Stimulated activated naive CD4-positive, alpha-beta T cell (primary cell): ENCODE measurements at places on chromosomes 2 and 18.

GRCh38 chr2:220270481-220271070 is 643.1 kb downstream of the SLC4A3 start:
- no peak for DNase-seq

GRCh38 chr2:60260639-60261296 is 292.7 kb downstream of the BCL11A start:
- no peak for DNase-seq

- DNase-seq: no peak
These were observed 1.9 kb downstream of the CYP26B1 start for GRCh38 chr2:72145658-72146329.

- no peak for DNase-seq
These were observed 31.8 kb upstream of the TMEM131 start for GRCh38 chr2:98027538-98027937.

- no peak for DNase-seq
These were observed 149.6 kb downstream of the MYT1L start for GRCh38 chr2:2181493-2181892.

DNA sequence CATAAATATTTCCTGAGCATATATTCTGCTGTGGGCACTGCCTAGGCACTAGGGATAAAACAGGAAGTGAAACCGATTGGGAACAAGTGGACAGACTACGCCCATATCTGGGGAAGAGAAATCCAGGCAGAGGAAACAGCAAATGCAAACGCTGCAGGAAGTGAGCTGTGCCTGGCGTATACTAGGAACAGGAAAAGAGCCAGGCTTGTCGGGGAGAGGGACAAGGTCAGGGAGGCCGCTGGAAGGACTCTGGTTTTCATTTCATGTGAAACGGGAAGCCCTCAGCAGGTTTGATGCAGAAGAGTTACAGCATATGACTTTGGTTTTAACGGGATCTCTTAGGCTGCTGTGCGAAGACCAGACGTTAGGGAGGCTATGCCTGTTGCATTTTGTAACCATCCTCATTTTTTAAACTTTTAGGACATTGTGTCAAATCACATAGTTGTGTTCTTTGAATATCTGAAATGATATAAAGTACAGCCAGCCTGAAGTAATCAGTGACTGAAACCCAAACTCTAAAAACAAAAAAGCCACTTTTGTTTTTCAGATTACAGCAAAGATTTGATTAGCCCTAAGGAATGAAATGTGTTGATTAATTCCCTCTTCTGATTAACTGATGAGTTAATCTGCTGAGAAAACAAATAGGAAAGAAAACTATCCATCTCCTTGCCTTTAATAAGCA is 110.2 kb upstream of the PIEZO2 start:
- no peak for DNase-seq

- no peak for DNase-seq
These were observed 94.4 kb upstream of the RBBP8 start for GRCh38 chr18:22838639-22839277.

DNA sequence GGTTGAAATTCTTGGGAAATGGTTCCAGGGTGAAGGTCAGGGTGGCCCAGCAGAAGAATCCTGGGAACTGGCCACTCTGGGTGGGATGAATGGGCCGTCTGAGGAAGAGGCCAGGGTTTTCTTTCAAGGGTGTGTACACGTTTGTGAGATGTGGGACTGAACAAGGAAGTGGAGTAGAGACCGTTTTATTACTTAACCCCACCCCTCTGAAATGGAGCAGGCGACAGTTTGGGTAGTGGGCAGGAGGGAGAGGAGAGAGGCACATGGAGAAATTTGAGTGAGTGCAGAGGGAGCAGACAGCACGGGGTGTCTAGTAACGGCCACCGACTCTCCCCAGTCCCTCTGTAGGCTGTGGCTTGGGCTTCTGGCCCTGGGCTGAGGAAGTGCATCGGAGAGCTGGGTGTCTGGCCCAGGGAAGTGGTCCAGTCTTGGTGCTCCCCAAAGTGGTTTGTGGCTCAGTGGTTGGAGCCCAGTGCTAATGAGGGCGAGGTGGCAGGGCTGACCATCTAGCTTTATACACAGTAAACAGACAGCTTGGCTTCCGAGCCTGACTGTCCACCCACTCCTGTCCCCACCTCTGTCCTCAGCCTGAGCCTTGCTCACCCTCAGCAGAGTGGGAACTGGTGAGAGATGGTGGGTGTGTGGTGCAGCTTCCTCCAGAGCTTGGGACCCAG is 135.3 kb downstream of the DYSF start:
- DNase-seq: no peak

- DNase-seq: no peak
These were observed 433.1 kb upstream of the HS6ST1 start for GRCh38 chr2:128751746-128752145.

GRCh38 chr2:170587117-170587516 is 128.0 kb upstream of the SP5 start:
- no peak for DNase-seq

- DNase-seq: no peak
These were observed 126.7 kb upstream of the COPS8 start for GRCh38 chr2:236959036-236959435.

- DNase-seq: no peak
These were observed 16.5 kb downstream of the CNRIP1 start for GRCh38 chr2:68303033-68303901.

- no peak for DNase-seq
These were observed 242.6 kb upstream of the RAB12 start for GRCh38 chr18:8366656-8367055.

- DNase-seq: no peak
These were observed 69.0 kb upstream of the DDX18 start for GRCh38 chr2:117745537-117745936.

- DNase-seq: no peak
These were observed 13.3 kb upstream of the FAP start for GRCh38 chr2:162256591-162256991.

DNA sequence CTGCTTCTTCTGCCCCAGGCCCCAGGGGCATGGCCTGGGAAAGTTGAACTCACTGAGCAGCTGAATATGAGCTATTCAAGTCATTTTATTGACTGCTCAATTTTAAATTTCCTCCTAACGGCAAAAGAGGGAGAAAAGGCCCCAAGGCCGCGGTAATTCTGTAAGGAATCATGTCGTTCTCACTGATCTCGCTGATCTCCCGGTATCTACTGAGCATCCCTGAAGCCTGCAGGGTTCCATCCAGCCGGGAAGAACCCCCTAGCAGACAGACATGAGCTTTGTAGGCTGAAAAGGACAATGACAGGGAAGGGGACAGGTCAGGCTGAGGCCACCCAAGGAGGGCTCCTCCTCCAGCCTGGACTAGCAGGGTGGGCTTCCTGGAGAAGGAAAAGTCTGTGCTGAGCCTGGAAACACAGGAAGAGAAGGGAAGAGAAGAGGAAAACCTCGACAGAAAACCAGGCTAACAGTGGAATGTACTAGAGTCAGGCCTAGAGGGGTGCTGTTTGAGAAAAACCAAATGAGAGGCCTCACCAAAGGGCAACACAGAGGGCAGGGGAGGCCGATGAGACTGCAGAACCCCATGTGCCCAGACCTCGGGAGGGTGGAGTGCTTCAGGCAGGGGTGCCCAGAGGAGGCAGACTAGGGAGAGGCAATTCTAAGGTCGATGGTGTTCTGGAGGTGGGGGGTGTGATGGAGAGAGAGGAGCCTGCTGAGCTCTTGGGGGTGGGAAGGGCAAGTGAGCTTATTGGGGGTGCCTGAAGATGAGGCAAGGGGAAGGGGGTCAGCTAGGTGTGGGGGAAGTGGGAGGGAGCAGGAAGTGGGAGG is 2.9 kb upstream of the NPPC start:
- DNase-seq: no peak

GRCh38 chr2:230582851-230583283 is 129.8 kb upstream of the CAB39 start:
- DNase-seq: no peak

DNA sequence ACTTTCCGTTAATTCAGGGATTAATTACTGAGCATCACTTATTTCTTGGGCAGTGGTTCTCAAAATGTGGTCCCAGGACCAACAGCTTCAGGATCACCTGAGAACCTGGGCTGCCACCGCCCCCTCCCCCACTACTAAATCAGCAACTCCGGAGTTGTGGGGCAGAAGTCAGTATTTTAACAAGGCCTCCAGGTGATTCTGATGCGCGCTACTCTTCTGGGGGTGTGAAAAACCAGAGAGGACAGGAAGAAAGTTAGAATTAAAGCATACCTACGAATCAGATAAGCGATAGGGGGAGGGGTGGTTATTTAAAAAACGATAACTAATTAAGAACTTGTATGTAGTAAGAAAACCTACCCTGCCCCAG is 319 bp downstream of the ZSCAN30 start:
- DNase-seq: no peak

- DNase-seq: no peak
These were observed 559.8 kb downstream of the SUCLG1 start for GRCh38 chr2:83899271-83899670.

GRCh38 chr2:146764301-146764700 is 1080.5 kb upstream of the ACVR2A start:
- DNase-seq: no peak

DNA sequence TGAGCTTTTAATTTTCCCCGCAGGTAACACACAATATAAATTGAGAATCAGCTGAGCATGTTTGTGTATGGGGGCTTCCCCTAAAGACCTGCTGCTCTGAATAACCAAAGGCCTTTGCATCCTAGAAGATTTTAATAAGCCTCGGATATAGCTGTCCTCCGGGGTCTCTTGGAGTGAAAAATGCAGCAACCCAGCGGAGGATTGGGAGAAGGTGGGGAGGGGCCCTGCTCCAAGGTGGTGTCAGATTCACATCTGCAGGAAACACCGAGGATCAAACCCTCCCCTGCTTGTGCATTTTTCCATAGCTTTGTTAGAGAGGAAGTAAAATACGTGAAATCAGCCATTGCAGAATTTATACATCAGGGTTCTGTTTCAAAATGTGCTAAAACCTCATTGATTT is 63.0 kb upstream of the OTOF start:
- DNase-seq: no peak

DNA sequence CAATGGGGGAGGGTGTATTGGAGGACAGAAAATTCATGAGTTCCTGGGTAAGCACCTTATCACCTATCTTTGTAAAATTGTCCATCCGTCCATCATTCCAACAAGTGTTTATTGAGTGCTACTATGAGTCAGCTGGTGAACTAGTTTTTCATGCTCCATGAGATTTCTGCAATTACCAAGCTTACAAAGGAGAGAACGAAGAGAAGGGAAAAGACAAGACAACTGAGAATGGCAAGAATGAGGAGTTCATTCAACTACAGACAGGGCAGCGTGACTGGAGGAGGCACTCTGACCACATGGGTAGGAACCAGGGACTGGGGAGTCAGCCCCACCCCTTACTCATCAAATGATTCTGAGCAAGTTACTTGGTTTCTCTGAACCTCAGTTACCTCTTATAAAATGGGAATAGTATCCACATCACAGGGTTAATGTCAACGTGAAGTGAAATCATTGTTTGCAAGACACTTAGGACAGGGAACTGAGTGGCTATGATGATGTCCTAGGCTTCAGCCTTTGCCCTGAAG is 18.6 kb upstream of the TXNDC2 start:
- DNase-seq: no peak

DNA sequence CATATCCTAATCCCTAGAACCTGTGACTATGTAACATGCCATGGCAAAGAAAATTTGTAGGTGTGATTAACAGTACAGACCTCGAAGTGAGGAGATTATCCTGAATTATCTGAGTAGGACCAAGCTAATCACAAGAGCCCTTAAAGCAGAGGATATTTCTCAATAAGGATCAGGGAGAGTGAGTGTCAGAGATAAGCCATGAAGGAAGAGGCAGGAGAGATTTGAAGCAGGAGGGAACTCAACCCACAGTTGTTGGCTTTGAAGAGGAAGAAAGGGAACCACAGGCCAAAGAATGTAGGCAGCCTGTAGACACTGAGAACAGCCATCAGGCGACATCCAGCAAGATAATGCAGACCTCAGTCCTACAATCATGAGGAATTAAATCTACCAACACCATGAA is 229.3 kb downstream of the NBAS start:
- DNase-seq: no peak

DNA sequence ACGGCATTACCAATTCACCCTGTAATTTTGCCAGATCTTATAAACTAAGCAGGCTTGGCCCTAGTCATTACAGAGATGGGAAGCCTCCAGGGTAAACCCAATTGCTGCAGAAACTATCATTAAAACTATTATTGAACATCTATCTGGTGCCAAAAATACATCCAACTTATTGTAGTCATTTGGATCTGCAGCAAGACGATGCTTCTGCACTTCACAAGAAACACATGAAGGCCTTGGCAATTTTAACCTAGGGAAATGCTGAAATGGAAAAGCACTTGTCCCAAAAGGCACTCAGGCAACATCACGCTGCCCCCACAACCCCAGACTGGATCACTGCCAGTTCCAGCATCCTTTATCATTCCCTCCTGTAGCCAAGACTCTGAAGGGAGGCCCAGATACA is 85.3 kb upstream of the ACVR2A start:
- DNase-seq: no peak

- no peak for DNase-seq
These were observed 199.1 kb upstream of the CCDC150 start for GRCh38 chr2:196440413-196440812.

GRCh38 chr2:5290900-5291546 is 401.2 kb upstream of the SOX11 start:
- no peak for DNase-seq

GRCh38 chr2:117714110-117714509 is 100.4 kb upstream of the DDX18 start:
- DNase-seq: no peak

DNA sequence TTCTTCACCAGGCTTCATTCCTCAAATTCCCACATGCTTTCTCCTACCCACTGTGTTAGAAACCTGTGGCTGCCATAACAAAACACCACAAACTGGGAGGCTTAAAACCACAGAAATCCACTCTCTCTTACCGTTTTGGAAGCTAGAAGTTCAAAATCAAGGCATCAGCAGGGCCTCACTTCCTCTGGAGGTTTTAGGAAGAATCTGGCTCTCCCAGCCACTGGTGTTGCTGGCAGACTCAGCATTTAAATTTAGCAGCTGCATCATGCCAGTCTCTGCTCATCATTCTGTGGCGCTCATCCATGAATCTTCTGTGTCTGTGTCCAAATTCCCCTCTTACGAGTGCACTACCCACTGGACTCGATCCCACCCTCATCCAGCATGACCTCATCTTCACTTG is 248.5 kb downstream of the ZNF516 start:
- DNase-seq: no peak

- no peak for DNase-seq
These were observed 64.1 kb upstream of the ADAM23 start for GRCh38 chr2:206379266-206379665.
